Activated T-cell treated with anti-CD3 and anti-CD28 coated beads for 1 hour (primary cell): ENCODE measurements at places on chromosomes 11 and 22.

- DNase-seq, result no peak
These were observed 64.7 kb downstream of the KCNQ1 start for GRCh38 chr11:2509481-2510001.

GRCh38 chr11:119389611-119390254 is 8.2 kb upstream of the USP2 start:
- no peak for DNase-seq

- no peak for DNase-seq
These were observed 16.3 kb downstream of the SIK3 start for GRCh38 chr11:117081908-117082307.

DNA sequence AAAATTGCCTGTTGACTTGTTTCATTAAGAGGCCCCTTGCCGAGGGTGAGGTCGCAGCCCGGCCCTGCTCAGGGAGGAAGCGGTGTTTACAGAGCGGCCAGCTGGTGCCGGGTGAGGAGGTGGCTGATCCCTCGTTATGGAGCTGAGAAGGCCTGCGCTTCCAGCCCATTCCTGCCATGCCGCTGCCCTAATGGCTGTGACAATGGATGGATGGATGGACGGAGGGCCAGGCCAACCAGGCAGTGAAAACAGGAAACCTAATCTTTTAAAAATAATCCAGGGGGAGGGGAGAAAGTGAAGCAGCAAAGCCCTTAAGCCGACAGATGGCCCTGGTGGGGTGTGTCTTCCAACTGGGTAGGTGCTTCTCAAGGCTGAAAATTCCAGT is 38.5 kb downstream of the BCR start:
- DNase-seq, result no peak

GRCh38 chr22:17838180-17838865 is 64.1 kb upstream of the BID start:
- no peak for DNase-seq

DNA sequence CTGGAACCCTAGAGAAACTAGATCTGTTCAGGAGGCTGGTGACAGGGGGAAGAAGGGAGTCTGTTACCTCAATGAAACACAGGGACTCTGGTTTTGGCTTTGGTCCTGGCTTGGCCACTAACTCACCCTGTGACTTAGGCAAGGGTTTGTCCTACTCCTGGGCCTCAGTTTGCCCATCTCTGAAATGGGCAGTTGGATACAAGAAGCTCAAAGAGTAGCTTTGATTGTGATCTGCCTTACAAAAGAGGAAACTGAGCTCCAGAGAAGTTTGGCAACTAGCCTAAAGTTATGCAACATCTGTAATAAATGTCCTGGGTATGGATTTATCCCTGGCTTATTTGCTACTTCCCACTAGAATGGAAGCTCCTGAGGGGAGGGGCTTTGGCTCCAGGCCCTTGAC is 24.0 kb upstream of the LMO1 start:
- DNase-seq, result no peak

- DNase-seq, result no peak
These were observed 616.3 kb downstream of the FAM181B start for GRCh38 chr11:82117362-82117761.

DNA sequence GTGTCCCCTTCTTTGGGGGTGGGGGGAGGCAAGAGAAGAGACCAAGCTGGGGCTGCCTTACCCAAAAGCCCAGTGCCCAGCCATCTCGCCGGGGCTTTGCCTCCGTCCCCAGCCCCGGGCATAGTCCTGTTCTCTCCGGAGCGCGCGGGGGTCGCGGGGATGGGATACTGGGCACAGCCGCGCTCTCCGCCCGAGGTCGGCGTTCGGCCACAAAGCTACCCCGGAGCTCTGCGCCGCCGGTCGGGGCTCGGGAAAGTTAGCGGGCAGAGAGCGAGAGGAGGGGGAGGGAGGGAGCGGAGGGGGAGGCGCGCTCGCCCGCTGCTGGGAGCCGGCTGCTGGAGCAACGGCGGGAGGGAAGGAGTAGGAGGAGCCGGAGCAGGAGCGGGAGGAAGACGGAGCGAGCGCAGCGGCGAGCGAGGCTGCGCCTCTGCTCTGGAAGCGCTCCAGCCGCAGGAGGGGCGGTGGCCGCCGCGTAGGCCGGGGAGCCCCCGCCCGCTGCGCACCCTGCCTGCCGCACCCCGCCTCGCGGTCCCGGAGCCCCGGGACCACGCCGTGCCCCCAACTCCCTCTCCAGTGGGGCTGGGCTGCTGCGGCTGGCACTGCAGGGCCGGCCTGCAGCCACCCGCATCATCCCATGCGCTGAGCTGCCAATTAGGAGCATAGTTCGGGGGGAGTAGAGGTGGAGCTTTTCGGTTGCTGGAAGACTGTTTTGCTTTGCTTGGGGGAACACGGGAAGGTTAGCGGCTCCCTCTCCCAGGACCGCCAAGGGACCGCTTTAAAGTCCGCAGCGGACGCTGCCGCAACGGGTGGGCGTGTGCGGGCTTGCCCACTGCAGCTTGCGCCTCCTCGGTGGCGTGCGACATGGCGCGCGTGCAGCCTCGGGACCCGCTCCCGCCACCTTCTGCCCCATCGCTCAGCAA is at the start of gene SCN4B:
TSS of gene SCN4B (minus strand) at position 272 of the 920 bp plus-strand sequence. CDS start at position 122, 150 bp downstream.
- no peak for DNase-seq

DNA sequence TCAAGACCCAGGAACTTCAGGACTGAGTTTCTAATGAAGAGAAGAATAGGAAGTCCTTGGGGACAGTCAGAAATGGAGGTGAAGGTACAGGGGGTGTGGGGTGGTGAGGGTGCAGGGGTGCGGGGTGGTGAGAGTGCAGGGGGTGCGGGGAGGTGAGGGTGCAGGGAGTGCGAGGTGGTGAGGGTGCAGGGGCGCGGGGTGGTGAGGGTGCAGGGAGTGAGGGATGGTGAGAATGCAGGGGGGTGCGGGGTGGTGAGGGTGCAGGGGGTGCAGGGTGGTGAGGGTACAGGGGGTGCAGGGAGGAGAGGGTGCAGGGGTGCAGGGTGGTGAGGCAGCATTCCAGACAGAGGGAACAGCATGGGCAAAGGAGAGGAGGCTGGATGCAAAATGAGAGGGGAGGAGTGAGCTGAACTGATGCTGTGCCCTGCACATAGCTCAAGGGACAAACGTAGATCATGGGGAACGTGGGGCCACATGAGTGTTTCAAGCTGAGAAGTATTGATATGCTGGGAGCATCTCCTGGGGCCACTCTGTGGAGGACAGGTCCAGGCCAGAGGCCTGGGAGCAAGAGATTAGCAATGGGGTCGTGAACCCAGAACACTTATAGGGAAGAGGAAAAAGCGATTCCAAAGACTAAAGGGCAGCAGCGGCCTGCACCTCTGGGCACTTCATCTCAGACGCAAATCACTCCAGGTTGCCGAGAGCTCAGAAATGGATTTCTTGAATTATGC is 23.7 kb upstream of the DAGLA start:
- DNase-seq, result no peak

- DNase-seq, result no peak
These were observed 5.6 kb downstream of the ALX4 start for GRCh38 chr11:44304091-44305025.

- no peak for DNase-seq
These were observed 26.6 kb upstream of the SEPTIN5 start for GRCh38 chr22:19687561-19688300.

DNA sequence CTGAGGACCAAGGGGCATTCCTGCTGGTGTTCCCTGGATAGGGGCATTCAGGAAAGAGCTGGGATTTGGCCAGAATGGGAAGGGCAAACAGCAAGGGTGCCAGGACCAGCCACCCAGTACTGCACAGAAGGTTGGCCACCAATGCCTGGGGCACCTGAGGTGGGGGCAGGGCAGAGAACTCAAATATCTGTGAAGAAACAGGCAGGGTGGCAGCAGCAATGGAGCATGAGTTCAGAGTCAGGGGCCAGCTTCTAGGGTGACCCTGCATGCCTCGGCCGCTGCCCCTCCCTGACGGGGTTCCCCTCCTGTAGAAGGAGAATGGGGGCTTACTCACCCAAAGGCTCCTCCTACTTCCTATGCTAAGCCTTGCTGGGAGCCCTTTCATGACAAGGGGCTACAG is 79.3 kb upstream of the SHANK2 start:
- DNase-seq, result no peak

DNA sequence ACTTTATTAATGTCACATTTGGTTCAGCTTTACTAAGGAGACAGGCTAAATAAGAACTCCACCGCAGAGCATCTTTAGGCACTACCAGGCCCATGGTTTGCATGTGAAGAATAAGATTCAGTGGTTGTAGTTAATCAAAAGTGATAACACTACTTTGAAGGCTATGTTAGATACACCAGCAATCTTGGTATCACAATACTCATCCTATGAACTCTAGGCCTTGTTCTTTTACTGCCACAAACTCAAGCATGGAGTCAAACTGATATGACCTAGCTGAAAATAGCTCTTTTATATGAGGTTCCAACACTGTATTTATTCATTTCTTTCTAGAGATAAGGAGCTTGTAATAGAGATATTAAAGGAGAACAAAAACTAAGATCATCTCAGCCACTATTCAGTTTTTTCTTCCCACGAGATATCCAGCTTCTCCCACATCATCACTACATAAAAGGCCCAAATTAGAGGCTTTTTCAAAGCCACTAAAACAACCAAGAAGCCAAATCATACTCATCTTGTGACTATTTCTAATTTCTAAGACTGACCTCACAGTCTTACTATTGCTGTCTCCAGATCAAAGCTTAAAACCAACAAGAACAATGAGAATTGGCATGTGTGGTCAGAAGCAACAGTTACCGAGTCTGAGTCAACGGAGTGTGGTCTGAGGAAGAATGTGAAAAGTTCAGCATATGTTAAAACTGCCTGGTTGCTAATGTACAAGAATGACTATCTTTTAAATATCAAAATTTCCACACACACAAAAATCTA is 25.1 kb upstream of the GUCY1A2 start:
- no peak for DNase-seq

GRCh38 chr11:68411501-68411991 is 49.0 kb upstream of the PPP6R3 start:
- DNase-seq, result no peak

GRCh38 chr11:77093987-77094840 is 8.4 kb upstream of the OMP start:
- DNase-seq, result no peak

- DNase-seq, result no peak
These were observed 91.1 kb upstream of the CLPB start for GRCh38 chr11:72525466-72525865.

GRCh38 chr11:82174610-82175009 is 559.1 kb downstream of the FAM181B start:
- DNase-seq, result no peak

DNA sequence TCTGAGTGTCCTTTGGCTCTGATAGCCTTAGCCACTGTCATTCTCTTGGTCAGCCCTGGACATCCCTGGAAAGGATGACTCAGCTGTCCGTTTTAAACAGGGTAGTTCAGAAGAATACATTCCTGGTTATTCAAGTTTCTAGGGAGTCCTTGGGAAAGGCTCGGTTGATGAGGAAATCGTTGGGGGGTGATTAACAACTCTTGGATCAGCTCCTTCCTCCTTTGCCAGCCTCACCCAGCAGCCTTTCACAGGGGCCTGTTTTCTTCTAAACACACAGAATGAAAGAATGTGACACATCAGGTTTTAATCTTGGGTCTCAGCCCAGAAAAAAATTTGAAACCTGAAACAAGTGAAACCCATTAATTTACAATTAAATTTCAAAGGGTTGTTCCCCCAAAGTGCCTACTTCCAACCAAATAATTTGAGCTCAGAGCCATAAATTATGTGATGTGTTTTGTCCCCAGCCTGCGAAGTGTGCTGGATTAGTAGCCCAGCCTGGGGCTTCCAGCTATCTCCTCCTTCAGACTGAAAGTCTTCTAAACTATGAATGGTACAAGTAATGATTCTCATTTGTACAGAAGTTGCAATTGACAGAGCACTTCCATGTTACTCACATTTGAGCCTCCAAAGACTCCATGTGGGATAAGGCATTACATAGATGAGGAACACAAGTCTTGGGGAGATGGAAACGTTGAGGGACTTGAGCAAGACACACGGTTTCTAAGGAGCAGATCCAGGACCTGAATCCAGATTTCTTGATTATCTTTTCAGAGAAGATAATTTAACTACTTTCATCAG is 19.3 kb upstream of the MRGPRX2 start:
- DNase-seq, result no peak

DNA sequence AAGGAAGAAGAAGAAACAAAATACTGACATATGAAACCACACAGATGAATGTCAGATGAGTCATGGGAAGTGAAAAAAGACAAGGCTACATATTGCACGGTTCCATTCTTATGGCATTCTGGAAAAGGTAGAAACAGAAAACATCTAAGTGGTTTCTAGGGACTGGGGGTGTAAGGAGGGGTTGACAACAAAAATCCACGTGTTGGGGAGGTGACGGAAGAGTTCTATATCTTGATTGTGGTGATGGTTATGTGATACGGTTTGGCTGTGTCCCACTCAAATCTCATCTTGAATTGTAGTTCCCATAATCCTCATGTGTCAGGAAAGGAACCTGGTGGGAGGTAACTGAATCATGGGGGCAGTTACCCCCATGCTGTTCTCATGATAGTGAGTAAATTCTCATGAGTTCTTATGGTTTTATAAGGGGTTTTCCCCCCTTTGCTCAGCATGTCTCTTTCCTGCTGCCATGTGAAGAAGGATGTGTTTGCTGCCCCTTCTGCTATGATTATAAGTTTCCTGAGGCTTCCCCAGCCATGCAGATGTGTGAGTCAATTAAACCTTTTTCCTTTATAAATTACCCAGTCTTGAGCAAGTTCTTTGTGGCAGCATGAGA is 6.4 kb upstream of the ARFGAP3 start:
- no peak for DNase-seq

- DNase-seq, result no peak
These were observed 797 bp downstream of the LGR4 start for GRCh38 chr11:27471589-27472397.

- no peak for DNase-seq
These were observed 29.2 kb upstream of the CEP126 start for GRCh38 chr11:101885631-101886030.

- no peak for DNase-seq
These were observed 13.1 kb upstream of the MFRP start for GRCh38 chr11:119359365-119360214.

GRCh38 chr11:387193-387793 is 6.7 kb upstream of the PKP3 start:
- DNase-seq, result no peak

DNA sequence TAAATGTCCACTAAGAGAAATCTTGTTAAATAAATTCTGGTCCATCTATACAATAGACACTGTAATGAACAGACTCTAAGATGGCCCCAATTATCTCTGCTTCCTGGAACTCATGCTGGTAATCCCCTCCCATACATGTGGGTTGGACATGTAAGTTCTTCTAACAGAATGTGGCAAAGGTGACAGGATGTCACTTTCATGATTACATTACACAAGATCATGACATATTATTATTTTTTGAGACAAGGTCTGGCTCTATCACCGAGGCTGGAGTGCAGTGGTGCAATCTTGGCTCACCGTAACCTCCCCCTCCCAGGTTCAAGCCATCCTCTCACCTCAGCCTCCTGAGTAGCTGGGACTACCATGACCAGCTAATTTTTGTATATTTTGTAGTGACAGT is 14.6 kb upstream of the NDUFC2 start:
- no peak for DNase-seq

GRCh38 chr11:110710628-110711381 is 1.4 kb downstream of the ARHGAP20 start:
- DNase-seq, result no peak

GRCh38 chr11:110338684-110339083 is 42.3 kb upstream of the RDX start:
- DNase-seq, result no peak

GRCh38 chr11:2812371-2812991 is 73.1 kb downstream of the CDKN1C start:
- DNase-seq, result no peak

- no peak for DNase-seq
These were observed 137.3 kb downstream of the KCNA4 start for GRCh38 chr11:29879560-29879959.

- DNase-seq, result no peak
These were observed 2.7 kb upstream of the SREBF2 start for GRCh38 chr22:41830174-41830573.
